ENCODE measurements at places on chromosomes 4 and X.

DNA sequence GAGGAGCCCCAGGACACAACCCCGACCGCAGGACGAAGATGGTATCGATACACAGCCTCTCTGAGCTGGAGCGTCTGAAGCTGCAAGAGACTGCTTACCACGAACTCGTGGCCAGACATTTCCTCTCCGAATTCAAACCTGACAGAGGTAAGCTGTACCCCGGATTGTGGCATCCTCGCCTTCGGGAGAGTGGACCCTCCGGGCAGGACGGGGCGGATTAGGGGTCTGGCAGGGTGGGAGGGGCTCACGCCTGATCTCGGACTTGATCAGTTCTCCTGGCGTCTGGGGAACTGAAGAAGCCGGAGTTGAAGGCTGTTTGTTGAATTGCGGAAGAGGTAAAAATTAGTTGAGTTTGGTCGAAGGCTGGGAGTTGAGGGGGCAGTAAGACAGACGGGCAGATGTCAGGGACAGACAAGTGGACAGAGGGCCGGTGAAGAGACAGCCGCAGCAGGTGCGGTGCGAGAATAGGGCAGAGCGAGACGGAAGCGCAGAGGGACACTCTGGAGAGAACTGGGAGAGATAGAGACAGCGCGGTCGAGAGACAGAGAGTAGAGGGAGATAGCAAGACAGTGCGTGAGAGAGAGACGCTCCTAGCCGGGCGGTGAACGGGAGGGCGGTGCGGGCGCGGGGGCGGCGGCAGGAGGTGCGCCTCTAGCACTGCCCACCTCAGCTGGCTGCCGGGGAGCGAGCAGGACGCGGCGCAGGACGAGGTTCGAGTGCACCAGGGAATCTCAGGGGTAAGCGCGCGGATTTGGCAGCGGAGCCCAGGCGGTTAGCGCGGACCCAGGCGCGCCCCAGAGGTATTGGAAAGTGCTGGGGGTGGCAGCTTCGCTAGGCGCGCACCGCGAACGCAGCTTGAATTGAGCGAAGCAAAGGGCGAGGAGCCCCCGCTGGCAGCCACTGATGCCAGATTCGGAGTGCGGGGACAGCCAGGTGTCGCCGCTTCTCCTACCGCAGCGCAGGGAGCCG is 23.9 kb downstream of the ARHGAP36 start:
- DNase-seq: no peak

GRCh38 chr4:3689576-3690550 is 76.3 kb upstream of the ADRA2C start:
- DNase-seq: no peak

- no peak for DNase-seq
These were observed 28.9 kb downstream of the CYTL1 start for GRCh38 chr4:4990329-4990728.

GRCh38 chrX:24097741-24098260 is 43.0 kb downstream of the EIF2S3 start:
- no peak for DNase-seq

GRCh38 chrX:9396930-9397329 is 67.9 kb upstream of the TBL1X start:
- no peak for DNase-seq

GRCh38 chrX:24498181-24498580 is 33.1 kb downstream of the PDK3 start:
- DNase-seq: peak; percentile 59

- DNase-seq: no peak
These were observed 460.5 kb downstream of the SH3BGRL start for GRCh38 chrX:81662381-81662780.

- DNase-seq: no peak
These were observed 17.5 kb downstream of the RFC1 start for GRCh38 chr4:39348371-39349315.

- DNase-seq: no peak
These were observed 198.6 kb downstream of the NWD2 start for GRCh38 chr4:37443137-37443536.

- DNase-seq: no peak
These were observed 2.7 kb downstream of the L1CAM start for GRCh38 chrX:153883163-153883843.

- DNase-seq: no peak
These were observed 452.9 kb upstream of the EPHA5 start for GRCh38 chr4:66123190-66123589.

GRCh38 chr4:171779301-171779700 is 33.9 kb upstream of the GALNTL6 start:
- DNase-seq: no peak

DNA sequence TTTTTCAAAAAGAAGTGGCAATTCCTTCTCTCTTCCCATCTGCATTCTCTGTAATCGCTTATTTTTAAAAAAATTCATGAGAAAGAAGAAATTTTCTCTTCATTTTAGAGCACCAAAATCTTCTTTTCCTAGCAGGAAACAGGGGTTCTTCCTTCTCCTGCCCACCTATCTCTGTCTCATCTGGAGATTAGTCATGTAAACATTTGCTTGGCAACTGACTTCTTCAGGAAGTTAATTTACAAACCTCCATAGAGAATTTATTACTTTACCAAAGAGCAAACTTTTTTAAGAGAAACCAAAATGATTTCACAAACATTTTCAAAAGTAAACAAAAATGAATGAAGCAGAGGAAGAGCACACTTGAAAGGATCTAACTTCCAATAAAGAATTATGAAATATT is 13.5 kb downstream of the TTC29 start:
- DNase-seq: no peak

DNA sequence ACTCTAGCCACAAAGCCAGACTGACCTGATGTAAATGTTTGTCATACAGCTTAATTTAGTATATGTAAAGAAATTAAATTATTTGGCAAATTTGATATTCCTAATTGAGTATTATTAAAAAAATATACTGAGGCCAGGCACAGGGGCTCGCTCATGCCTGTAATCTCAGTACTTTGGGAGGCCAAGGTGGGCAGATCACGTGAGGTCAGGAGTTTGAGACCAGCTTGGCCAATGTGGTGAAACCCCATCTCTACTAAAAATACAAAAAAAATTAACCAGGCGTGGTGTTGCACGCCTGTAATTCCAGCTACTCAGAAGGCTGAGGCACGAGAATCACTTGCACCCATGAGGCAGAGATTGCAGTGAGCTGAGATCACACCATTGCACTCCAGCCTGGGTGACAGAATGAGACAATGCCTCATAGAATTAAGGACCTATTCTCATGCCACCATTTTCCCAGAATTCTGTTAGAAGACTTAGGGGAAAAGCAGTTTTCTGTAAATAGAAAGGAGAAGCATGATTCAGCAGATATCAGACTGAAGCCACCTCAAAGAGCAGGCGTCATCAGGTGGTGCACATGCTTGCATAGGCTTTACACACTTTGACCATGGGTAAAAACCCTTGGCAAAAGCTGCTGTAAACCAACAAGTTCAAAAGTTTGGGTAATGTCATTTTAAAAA is 6.1 kb downstream of the UBQLN2 start:
- DNase-seq: no peak

- DNase-seq: no peak
These were observed 25.1 kb upstream of the DDX53 start for GRCh38 chrX:22974616-22975015.

Measured in posterior cingulate gyrus (tissue), 11 donors.